ENCODE measurements at places on chromosomes 6 and 20.
A peak's percentile ranks its signal among the peaks of the same experiment; 100 is the strongest.

DNA sequence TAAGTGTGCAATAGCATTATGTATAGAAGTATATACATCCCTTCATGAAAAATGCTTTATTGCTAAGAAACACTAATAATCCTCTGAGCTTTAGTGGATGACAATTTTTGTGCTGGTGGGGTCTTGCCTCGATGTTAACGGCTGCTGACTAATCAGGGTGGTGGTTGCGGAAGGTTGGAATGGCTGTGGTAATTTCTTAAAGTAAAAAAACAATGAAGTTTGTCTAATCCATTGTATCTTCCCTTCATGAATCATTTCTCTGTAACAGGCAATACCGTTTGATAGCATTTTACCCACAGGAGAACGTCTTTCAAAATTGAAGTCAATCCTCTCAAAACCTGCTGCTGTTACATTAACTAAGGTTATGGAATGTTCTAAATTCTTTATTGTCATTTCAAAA, 816.5 kb upstream of the GJE1 start:
- DNase-seq = no peak

DNA sequence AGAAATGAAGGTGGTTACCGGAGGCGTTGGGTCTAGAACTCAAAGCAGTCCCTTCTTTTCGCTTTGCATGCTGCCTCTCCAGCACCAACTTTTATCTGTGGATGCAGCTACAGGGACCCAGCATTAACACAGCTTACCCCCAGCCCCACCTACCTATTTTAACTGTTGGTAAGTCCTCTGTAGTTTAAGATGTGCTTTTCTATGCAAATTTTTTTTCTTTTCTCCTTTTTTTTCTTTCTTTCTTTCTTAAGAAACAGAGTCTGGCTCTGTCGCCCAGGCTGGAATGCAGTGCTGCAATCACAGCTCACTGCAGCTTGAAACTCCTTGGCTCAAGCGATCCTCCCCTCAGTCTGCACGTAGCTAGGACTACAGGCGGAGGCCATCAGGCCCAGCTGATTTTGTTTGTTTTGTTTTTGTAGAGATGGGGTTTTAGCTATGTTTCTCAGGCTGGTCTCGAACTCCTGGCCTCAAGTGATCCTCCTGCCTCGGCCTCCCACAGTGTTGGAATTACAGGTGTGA, 6.5 kb upstream of the USP45 start:
- no peak for DNase-seq

DNA sequence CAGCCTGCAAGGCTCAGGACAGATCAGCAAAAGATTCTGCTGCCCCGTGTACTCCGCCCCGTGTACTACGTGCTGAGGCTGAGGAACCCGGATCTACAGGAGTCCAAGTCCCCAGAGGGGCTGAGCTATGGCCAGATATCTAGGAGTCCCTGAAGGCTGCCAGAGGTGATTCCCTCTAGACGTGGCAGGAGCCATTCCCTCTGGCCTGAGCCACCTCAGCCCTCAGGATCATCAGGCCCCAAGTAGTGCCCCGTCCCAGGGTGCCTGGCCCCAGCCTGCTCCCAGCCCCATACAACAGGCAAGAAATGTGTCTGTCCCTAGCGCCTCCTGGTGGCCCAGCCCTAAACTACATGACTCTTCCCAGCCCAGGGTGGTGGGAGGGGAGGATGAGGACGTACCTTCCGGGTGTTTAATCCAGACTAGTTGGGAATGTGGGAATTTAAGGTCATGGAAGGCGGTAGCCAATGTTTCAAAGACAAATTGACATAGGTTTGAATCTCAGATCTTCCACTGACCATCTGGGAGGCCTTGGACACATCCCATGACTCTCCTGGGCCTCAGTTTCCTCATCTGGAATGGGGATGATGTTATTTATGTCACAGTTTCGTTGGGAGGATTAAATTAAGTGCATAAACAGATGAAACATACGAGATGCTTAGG, 49.4 kb upstream of the PTPN1 start:
- DNase-seq = peak; percentile 81

DNA sequence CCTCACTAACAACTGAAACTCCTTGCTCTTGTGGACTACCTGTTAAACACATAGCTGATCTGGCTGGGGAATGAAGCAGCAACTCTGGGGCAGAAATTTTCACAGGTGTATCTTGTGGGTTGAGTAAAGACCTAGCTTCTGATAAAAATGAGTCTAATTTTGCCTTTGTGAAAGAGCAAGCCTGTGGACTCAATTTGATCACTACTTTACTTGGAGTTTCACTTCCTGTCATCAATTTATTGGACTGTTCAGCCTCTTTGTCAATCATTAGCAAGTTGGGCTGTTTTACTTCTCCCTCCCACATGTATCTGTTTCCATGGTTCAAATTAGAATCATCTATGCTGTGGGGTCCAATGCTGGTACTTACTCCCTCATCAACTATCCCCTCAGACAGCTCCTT, 29.6 kb upstream of the CRIP3 start:
- peak; percentile 47 for DNase-seq

GRCh38 chr20:42118409-42119125, 500.4 kb upstream of the CHD6 start:
- no peak for DNase-seq

DNA sequence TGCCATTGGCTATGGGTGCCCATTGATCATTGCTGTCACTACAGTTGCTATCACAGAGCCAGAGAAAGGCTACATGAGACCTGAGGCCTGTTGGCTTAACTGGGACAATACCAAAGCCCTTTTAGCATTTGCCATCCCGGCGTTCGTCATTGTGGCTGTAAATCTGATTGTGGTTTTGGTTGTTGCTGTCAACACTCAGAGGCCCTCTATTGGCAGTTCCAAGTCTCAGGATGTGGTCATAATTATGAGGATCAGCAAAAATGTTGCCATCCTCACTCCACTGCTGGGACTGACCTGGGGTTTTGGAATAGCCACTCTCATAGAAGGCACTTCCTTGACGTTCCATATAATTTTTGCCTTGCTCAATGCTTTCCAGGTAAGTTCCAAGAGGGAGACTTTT, 16.4 kb downstream of the ADGRF4 start:
- DNase-seq = no peak

DNA sequence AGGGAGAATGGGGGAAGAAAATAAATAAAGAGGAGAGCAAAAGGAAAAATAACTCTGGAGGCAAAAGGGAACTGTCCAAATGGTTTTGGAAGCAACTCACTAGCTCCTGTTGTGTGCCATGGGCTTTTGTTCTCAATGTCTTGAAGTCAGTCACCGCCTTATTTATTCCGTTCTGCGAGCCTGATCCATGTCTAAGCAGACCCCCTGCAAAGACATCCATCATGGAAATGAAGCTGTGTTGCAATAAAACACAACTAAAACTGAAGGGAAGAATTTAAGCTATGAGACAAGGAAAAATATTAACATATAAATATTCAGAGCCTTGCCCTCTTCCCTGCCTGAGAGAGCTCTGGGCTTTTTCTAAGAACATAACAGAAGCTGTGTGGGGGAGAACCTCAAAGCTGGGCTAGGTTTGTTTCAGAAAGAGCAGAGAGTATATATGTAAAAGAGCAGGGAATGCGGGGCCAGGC, 373.2 kb upstream of the CNR1 start:
- no peak for DNase-seq

- DNase-seq = no peak
Observed at GRCh38 chr6:159595173-159595572, 97.9 kb downstream of the SOD2 start.

- peak; percentile 48 for DNase-seq
Observed at GRCh38 chr20:35663516-35664465, 909 bp downstream of the CPNE1 start.

GRCh38 chr20:24733416-24733815, 215.7 kb upstream of the CST7 start:
- no peak for DNase-seq

GRCh38 chr6:30613251-30614043, 3.6 kb downstream of the PPP1R10 start:
- DNase-seq = no peak

DNA sequence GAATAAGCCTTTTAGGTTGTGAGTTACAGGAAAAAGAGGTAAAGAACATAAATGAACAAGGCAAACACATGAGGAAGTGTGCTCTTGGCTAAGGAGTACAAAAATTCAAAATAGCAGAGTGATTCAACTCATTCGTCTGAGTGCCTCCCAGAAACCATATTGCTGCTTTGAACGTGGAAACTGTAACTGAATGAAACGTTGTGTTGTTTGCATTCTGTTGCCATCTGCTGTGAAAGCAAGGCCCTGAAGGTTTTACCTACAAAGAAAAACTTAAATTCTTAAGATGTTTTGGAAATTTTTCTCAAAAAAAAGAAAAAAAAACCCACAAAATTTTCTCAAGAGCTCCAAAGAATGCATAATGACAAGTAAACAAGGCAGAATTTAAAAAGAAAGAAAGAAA, 375.4 kb upstream of the HS3ST5 start:
- DNase-seq = no peak

DNA sequence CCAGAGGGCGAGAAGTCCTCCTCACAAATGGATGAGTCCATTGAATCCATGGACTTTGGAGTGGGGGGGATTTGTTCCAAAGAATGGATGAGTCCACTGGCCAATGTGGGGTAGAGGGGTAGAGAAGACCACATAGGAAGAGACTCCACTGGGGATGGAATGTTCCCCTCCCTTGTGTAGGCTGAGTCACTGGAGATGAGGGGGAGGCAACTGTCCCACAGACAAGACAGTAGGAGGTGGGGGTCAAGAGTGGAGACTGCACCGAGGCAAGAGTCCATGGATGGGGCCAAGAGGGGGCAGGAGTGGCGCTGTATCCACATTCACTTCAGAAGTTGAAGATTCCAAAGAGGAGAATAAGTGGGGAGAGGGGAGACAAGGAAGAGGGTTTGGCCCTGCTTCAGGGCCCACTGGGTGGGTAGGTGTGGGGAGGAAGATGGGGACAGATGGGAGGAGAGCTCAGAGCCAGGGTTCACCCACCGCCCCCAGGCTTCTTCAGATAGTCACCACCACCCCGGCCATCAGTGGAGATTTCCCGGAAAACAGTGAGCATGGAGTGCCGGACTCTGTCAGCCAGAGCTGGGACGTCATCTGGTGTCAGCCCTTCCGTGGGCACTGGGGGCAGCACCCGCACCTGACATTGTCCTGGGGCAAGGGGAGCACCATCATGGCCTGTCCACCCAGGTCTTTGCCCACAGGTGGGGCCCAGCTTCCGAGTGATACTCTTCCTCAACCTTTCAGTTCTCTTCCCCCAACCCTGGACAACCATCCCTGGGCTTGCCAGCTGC, 4.6 kb downstream of the EGFL8 start:
- DNase-seq = no peak

GRCh38 chr6:12200761-12201160, 89.4 kb upstream of the EDN1 start:
- DNase-seq = no peak

GRCh38 chr20:33971147-33971975, 22.4 kb upstream of the RALY start:
- DNase-seq = no peak

GRCh38 chr6:7467007-7467897, 74.2 kb upstream of the DSP start:
- no peak for DNase-seq

DNA sequence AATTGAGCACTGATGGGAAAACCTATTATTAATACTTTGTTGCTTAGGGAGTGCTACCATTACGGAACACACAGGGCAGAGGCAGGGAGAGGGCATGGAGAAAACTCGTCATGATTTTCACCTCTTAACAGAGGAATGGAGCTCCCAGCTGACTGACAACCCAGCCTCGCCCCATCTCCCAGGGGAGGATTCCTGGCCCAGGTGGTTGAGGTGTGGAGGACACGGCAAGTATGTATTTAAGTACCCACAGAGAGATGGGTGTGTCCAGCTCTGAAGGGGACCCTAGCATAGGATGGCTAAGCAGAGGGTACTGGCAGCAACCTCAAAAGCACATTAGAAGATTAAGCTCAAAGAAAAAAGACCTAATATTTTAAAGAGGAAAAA, 261.9 kb upstream of the MOCS1 start:
- no peak for DNase-seq

DNA sequence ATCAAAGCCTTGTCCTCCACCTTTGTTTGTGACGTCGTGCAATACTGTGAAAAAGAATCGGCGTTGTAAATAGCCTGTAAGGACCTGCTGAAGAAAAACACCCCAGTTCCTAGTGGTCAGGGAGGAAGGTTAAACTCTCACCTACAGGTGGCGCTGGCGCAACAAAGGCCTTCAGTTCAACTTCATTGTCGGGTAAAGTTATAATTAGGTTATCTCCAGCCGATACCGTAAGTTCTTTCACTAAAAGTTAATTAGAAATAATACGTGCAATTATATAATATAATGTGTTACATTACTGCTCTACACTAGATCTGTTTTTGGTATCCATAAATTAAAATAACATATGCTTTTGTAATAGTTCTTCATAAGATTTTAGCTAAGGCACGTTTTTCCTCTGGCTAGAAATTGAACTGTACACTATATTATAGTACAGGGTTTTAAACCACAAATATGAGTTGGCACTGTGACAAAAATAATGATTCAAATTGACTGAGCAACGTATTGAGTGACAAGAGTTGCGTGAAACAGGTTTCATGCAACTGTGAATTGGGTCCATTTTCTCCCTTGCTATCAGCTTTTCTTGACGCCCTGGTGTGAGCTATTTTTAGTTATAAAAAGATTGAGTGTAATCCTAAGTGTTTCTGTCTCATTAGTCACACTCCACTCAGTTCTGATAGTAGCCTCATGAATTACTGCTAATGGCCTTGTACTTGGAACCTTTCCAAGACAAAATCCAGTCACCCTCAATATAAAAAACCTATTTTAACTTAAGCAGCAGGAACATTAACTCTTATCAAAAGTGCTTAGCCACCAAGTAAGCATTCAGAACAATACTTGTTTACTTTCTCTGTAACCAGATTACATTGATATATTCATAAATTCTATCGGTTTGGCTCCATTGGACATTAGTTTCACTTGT, 62.3 kb downstream of the KIAA0319 start:
- peak; percentile 59 for DNase-seq

- peak; percentile 36 for DNase-seq
Observed at GRCh38 chr20:49323622-49324238, 45.9 kb upstream of the ZNFX1 start.

DNA sequence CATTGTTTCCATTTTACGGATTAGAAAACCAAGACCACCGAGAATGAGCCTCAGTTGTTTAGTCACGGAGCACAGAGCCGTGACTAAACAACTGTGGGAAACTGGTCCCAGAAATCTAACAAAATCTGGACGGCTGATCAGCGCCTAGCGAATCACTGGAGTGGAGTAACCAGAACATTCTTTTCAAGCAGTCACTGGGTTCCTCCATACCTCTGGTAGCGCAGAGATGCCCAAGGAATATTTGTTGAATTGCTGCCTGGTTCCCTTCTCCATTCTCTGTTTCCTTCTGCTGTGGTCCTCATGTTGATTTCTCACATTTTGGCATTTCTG, 62.0 kb downstream of the GPX5 start:
- no peak for DNase-seq
